ENCODE measurements at places on chromosomes 3 and 15. TPM values are rescaled to one million over a fixed set of nuclear protein-coding genes. Genes with fewer than 3 reads are reported as not detected.
A peak's percentile ranks its signal among the peaks of the same experiment; 100 is the strongest.

DNA sequence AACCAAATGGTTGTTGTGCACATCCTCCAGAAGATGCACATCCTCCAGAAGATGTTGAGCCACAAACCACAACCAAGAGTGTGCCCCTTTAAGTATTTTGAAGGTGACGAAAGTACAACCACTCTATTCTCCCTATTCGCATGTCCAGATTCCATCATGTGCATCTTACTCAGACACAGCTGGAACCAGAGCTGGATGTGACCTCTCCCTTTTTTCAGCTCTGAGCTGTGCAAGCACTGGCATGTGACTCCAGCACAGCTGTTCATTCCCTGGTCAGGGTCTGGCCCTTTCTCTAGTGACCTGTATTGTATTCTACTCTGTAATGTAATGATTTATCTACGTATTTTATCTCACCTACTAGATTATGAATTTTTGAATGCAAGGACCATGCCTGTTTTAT lies 29.3 kb upstream of the DLG1 start:
- H3K4me1 ChIP-seq: peaks cover 17% of the 10 kb centered on the region
- peak overlapping the region; percentile 47 for H3K27ac ChIP-seq
- peak; percentile 43 for DNase-seq

GRCh38 chr3:171758109-171758508 lies 52.2 kb downstream of the PLD1 start:
- no peaks in the 10 kb centered on the region for H3K36me3 ChIP-seq
- H3K4me1 ChIP-seq: no peaks in the 10 kb centered on the region
- H3K27me3 ChIP-seq: no peaks in the 10 kb centered on the region

GRCh38 chr3:54034971-54035370 lies 87.4 kb upstream of the CACNA2D3 start:
- no peaks in the 10 kb centered on the region for H3K4me1 ChIP-seq
- no peak overlapping the region for H3K4me3 ChIP-seq
- H3K27ac ChIP-seq: no peak overlapping the region
- no peaks in the 10 kb centered on the region for H3K36me3 ChIP-seq
- no peaks in the 10 kb centered on the region for H3K27me3 ChIP-seq

The ANKUB1 gene
- not detected for total RNA-seq

The NDN gene
- 12.1 TPM for total RNA-seq

DNA sequence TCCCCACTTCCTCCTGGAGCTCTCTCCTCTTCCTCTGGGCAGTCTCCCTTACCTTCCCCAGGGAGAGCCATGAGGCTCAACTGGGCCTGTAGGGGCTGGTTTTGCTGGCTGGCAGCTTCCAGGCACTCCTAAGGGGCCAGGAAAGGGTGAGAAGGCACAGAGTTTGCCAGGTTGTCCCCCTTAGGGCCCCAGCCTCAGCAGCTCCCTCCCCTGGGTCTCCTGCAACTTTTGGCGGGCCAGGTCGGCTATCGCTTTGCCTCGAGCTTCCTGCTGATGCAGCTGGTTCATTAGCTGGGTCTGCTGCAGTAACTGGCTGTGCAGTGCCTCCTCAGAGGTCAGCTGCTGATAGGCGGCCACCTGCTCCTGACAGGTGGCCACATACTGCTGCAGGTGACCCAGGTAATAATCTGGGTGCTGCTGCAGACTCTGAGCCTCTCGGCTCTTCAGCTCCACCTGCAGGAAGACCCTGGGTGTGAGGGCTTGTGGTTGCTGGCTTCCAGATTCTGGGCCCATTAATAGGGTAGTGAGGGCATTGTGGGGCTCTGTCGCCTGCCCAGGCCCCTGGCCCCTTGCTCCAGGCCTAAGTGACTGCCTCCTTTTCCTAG lies 29.7 kb upstream of the OR4F6 start:
- no peaks in the 10 kb centered on the region for H3K27me3 ChIP-seq
- DNase-seq: no peak
- no peak overlapping the region for H3K4me3 ChIP-seq
- no peaks in the 10 kb centered on the region for H3K36me3 ChIP-seq
- H3K4me1 ChIP-seq: no peaks in the 10 kb centered on the region

DNA sequence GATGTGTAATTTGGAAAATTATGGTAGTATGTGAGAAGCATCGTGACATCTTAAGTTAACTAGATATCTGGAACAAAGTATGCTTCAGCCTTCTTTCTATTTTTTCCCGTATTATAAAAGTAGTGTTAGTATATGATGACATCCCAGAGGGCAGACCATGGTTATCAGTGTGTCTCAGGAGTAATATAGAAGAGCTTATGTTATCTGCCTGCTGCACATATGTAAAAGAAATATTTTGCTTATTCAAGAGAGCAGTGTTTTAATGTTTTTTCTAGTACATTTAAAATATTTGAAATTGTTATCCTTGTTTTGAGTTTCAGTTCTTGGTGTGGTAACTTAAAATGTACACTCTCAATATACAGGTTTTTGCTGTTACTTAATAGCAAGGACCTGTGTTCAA lies 24.1 kb downstream of the PLCL2 start:
- peaks cover 92% of the 10 kb centered on the region for H3K4me1 ChIP-seq
- no peak overlapping the region for H3K4me3 ChIP-seq
- H3K27me3 ChIP-seq: no peaks in the 10 kb centered on the region
- H3K27ac ChIP-seq: peak overlapping the region; percentile 76
- no peak for DNase-seq

- H3K27ac ChIP-seq: no peak overlapping the region
- no peaks in the 10 kb centered on the region for H3K4me1 ChIP-seq
- no peaks in the 10 kb centered on the region for H3K36me3 ChIP-seq
- H3K27me3 ChIP-seq: no peaks in the 10 kb centered on the region
Observed at GRCh38 chr3:53806182-53807116, 39.8 kb downstream of the CHDH start.

DNA sequence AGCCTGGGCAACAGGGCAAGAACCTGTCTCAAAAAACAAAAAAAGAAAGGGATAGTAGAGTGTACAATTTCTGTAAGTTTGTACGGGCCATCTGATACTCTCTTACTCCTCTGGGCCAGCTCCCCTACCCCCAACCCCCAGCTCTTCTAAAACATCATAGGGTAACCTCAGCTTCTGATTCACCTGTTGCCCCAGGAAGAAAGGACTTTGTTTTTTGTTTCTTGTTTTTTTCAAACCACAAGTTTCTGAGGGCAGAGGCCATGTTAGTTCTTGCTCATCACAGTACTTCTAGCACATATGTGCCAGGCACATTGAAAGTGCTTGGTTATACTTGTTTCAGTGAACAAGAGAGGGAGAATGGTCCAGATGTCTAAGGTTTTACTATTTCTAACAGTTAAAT lies 20.2 kb downstream of the ATOSA start:
- peak; percentile 9 for DNase-seq
- no peaks in the 10 kb centered on the region for H3K27me3 ChIP-seq
- no peak overlapping the region for H3K4me3 ChIP-seq
- H3K27ac ChIP-seq: peak overlapping the region; percentile 79

DNA sequence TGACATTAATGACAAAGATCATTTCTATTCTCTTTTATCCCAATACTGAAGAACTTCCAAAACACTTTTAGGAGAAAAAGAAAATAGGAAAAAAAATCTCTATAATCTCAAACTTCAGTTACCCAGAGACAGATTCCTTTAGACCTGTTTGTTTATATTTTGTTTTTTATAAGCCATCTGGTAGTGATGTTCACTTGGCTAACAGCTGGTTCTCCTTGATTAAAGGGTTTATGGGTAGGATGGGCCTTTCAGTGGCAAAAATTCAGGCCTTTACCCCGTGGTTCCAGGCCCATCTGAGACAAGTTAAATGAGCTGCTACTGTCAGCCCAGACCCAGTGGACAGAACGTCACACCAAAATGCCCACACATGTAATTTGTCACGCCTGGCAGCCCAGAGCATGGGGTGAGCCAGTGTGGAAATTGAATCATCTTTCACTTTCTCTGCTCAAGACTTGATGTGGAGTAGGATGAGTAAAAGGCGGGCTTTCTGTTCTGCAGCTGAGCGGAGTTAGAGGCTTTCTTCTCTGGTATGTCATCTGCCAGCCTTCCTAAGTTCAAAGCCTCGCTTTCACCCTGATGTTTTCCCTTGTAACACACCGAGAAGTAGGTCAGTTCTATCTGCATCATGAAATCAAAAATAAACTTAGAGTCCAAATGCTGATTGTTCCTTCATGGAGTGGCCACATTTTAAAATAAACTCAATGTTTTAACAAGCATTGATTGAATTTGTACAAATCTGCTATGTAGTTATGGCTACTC lies 62.5 kb upstream of the SKOR1 start:
- no peaks in the 10 kb centered on the region for H3K4me1 ChIP-seq
- no peak overlapping the region for H3K4me3 ChIP-seq
- DNase-seq: no peak
- H3K36me3 ChIP-seq: no peaks in the 10 kb centered on the region

The TSC22D2 gene
- total RNA-seq: 16.1 TPM

GRCh38 chr3:78858174-78858573 lies 909.6 kb downstream of the ROBO1 start:
- no peak overlapping the region for H3K4me3 ChIP-seq
- no peak for DNase-seq
- H3K27ac ChIP-seq: no peak overlapping the region
- H3K36me3 ChIP-seq: no peaks in the 10 kb centered on the region
